ENCODE measurements at places on chromosomes 2 and 18.

- DNase-seq = no peak
Measured at GRCh38 chr2:189265696-189266320, 86.2 kb upstream of the COL5A2 start.

- no peak for DNase-seq
Measured at GRCh38 chr2:19048593-19049266, 309.7 kb downstream of the OSR1 start.

DNA sequence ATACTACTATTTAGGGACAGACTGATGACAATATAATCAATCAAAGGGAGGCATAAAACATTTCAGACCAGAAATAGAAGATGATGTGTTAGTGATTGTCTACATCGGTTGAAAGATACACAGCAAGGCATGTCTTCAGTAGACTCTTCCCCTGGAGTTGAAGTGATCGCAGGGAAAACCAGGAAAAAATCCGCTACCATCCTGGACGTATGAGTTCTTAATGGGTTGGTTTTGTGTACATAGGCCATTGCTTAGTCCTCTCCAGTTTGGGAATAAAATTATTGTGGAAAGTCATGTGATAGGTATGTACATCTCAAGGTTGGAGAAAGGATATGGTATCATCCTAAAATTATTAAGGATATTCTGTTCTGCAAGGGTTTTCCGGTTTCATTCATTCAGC is 4.3 kb downstream of the APCDD1 start:
- DNase-seq = no peak

- no peak for DNase-seq
Measured at GRCh38 chr2:232024457-232024856, 62.9 kb downstream of the DIS3L2 start.

DNA sequence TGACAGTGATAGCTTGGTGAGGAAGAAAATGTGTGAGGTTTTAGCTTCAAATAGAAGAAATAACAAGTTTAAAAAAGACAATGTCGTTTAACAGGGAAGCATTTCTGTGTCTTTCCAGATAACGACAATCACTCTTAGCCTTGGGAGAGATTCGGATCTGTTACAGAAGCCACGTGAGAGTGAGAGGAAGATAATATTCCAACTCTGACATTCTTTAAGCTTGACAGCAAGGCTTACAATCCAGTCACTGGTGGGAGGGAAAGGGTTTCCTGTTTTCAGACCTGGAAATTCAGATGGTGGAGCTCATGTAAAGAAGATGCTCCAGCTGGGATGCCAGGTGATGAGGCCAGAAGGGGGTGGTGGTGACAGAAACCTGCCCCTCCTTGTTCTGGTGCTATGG is 30.8 kb downstream of the FBXO48 start:
- no peak for DNase-seq

- peak; percentile 64 for DNase-seq
Measured at GRCh38 chr2:95526360-95527341, 42.1 kb upstream of the TRIM43B start.

DNA sequence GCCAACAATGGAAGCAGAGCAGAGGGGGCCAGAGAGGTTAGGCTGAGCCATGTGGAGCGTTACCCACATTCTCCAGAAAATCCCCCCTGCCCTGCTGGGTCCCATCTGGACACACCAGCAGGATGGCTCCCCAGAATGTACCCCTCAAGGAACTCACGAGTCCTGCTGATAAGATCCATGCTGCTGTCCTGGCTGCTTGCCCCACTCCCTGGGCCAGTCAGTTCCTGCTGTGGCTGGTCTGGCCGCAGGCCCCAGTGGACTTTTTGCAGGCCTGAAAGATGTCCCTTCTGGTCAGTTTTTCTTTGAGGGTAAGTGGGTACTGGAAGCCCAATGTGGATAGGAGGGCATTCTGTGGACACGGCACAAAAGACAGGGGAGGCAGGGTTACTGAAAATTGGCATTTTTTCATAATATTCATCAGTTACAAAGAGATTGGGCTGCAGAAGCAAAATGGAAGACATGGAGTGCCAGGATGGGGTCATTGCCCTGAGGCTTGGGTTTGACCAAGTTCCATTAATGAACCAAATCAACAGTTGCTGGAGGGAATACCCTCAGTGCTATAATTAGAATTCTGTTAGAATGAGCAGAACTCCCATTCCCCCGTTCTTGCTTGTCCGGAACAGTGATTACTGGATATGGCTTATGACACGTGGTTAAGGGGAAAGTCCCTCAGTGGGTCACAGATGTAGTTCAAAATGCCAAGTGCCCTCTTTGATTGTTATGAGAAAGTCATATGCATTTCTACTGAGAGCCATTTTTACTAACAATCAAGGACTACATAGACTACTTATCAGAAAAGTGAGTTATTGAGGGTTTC is 38.7 kb downstream of the SLC4A5 start:
- DNase-seq = no peak

DNA sequence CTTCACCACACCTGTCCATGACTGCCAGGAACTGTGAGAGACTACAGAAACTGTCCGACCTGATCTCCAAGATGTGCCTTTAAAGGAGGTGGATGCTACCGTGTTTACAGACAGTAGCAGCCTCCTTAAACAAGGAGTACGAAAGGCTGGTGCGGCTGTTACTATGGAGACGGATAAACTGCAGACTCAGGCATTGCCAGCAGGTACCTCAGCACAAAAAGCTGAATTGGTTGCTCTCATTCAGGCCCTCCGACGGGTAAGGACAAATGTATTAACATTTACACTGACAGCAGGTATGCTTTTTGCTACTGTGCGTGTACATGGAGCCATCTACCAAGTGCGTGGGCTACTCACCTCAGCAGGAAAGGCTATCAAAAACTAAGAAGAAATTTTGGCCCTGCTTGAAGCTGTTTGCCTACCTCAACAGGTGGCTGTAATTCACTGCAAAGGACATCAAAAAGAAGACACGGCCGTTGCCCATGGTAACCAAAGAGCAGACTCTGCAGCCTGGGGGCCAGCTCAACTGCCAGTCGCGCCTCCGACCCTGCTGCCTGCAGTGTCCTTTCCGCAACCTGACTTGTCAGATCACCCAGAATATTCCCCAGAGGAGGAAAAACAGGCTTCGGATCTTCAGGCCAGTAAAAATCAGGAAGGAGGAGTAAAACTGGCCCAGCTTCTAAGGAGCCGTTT is 30.9 kb downstream of the SKA1 start:
- no peak for DNase-seq

GRCh38 chr2:71157124-71157793 is 26.8 kb downstream of the MPHOSPH10 start:
- DNase-seq = peak; percentile 84

GRCh38 chr2:203683932-203684556 is 22.4 kb upstream of the CD28 start:
- DNase-seq = no peak

DNA sequence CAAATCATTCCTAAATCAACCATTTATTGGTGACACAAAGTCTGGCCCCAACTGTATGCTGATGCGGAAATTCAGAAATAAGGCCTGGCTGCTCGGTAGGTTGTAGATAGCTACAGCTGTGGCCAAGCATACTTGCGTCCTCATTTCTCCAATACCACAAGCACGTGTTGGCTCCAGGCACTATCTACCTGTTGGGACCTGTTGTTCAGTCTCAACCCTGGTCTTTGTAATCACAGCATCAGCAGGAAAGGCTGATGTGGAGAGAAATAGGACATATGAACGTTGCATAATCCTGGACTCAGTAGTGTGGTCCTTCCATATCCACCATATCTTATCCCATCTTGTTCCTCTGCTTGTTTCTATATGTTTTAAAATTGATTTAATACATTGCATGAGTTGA is 212.6 kb downstream of the PMAIP1 start:
- DNase-seq = no peak

GRCh38 chr2:67616749-67617148 is 219.6 kb downstream of the ETAA1 start:
- peak; percentile 43 for DNase-seq

DNA sequence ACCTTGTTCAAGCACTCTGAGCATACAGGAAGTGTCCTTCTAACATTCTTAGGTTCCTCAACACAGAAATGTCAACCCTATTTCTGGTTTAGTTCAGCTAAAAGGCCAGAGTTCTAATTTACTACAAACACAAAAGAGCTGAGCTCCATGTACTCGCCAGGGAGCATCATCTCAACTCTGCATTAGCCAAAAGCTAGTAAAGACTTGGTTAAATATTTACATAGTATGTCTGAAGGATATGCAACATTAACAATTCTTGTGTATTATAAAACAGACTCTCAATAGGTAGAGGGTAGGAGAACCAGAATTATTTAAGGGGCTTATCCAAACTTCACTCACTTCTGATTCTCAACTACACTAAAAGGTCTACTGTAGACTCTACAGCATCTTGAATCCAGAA is 154.6 kb downstream of the THADA start:
- no peak for DNase-seq

DNA sequence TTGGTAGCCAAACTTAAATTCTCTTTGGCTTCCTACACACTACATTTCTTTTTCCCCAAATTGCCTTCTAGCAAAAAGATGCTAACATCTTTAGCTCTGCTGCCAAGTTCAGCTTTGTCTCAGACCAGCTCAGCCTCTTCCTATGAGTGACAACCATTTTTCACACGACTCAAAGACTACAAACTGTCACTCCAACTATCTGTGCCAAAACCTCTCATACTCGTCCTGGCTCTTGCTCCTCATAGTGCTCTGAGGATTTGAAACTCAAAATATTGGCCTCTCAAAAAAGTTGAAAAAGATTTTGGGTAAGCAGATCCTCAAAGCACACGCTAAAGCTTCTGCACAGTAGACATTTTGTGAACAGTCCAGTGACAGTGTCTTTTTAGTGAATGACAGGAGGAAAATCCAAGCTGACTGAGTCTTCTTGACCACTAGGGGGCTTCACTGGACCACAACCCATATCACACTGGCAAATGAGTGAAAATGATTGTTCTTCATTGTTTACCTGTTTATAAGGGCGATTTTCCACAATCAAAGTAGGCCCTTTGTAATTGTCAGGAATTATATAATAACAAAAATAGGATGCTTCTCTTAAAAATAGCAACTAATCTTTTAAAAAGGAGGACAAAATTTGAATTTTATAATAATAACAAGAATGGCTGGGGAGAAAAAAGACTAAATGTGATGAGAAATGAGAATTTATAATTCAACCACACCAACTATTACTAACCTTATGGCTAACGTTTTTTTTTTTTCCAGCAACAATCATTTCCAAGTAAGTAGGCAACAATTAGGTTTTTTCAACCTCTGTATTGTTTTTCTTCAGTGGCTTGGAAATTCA is 85.5 kb upstream of the PGAP1 start:
- DNase-seq = peak; percentile 84

DNA sequence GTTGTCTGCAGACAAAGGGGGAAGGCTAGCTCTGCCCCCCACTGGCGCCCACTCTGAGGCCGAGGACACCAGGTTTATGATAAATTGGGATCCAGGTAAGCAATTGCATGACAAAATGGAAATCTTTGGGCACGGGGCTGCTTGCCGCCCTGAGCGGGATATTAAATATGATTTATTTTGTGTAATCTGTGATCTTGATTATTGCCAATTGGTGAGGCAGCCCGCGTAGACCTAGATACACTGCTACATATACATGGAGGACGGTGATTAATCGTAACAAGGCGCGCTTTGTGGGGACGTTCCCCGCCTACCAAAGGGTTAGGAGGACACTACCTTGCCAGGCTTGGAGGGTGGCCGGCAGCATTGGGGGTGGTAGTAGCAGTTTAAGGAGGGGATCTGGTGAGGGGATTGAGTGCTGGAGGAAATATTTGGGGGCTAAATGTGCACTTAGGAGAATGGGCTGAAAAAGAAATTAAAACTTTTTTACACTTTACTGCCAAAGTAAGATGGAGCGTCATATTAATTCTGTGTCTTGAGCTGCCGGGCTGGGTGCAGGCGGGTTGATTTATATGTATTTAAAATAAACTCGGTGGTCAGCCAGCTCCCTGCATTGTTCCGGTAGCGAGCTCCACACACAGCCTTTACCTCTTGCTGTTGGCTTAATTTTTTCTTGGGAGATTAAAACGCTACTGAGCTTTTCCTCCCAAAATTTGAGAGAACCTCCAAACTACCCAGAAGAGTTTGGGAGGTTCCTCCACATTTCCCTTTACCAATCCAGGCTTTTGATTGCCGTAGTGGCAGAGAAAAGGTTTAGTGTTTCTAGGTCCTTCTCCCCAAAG is 4.1 kb downstream of the HOXD3 start:
- DNase-seq = no peak

DNA sequence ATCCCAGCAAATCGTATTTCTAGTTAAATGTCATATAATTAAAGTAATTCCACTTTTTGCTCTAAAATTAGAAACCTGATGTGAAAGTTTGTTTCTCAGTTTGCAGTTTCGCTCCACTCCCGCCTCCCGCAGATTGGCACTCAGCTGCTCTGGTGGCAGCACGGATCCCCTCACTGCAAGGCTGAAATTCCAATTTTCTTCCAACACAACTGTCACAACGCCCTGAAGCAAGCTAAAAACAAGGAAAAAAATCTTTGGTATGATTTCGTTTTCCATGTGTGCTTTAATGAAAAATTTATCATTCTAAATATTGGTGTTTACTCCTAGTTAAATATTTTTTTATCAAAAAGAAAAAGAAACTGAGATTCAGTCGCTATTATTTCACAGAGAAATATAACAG is 38.5 kb downstream of the FTCDNL1 start:
- no peak for DNase-seq

DNA sequence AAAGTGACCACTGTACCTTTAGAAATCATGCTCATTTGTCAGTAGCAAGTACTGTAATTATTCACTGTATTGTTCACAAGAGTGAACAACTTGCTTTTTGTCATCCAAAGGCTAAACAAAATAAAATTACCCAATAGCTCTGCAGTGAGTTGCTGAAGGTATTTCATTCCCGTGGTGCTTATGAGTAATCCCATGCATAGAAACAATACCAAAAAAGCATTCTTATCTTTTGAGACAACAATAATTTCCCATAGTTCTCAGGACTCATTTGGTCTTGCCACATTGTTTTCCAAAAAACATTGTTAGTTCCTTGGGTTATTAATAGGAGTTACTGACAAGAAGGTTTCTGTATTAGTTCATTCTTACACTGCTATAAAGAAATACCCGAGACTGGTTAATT is 503.2 kb upstream of the FAM98A start:
- DNase-seq = no peak

GRCh38 chr2:119713819-119714490 is 35.0 kb downstream of the TMEM177 start:
- DNase-seq = no peak

DNA sequence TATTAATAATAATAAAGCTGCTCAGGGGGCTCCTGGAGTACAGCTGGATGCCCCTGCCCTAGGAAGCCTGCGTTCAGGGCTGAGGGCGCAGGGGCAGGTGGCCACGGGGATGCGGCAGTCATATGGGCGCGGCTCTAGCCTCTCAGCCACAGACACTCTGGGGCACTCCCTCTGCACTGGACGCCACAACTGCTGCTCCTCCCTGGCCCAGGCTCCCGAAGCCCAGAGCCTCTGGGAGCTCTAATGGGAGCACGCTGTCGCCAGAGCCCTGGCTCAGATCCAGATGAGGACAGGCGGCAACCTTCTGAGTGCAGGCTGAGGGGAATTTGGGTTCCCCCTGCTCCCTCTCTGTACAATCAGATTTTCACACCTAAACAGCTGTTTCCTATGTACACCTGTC is 93.6 kb downstream of the MTCL1 start:
- DNase-seq = peak; percentile 23
